ENCODE measurements at places on chromosomes 12 and 14. TPM values are rescaled to one million over a fixed set of nuclear protein-coding genes. Genes with fewer than 3 reads are reported as not detected.

- no peak for DNase-seq
Measured at GRCh38 chr14:85599939-85600338, 70.0 kb downstream of the FLRT2 start.

DNA sequence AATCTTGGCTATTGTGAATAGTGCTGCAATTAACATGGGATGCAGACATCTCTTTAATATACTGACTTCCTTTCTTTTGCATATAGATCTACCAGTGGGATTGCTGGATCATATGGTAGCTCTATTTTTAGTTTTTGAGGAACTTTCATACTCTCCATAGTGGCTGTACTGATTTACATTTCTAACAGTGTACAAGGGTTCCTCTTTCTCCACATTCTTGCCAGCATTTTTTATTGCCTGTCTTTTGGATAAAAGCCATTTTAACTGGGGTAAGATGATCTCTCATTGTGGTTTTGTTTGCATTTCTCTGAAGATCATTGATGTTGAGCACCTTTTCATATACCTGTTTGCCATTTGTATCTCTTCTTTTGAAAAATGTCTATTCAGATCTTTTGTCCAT is 8.4 kb downstream of the AMDHD1 start:
- DNase-seq = no peak

TRIM9 gene
- 5.4 TPM for total RNA-seq

EML5 gene
- total RNA-seq = 0.55 TPM

DNA sequence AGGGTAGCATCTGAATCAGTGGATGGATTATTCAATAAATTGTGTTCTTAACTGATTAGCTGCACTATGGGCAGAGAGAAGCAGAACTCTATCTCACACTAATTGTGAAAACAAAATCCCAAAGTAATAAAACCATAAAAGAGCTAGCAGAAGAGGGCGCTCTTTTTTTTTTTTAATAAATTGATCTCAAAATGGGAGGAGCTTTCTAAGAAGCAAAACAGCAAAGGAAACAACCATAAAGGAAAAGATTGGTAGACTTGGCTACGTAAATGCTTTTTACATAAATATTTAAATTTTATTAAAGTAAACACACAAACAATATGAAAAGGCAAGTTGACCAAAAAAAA is 1.5 kb upstream of the TM7SF3 start:
- DNase-seq = no peak

MRPS35 gene
- 44.3 TPM for total RNA-seq

LRRC74A gene
- not detected for total RNA-seq

DNA sequence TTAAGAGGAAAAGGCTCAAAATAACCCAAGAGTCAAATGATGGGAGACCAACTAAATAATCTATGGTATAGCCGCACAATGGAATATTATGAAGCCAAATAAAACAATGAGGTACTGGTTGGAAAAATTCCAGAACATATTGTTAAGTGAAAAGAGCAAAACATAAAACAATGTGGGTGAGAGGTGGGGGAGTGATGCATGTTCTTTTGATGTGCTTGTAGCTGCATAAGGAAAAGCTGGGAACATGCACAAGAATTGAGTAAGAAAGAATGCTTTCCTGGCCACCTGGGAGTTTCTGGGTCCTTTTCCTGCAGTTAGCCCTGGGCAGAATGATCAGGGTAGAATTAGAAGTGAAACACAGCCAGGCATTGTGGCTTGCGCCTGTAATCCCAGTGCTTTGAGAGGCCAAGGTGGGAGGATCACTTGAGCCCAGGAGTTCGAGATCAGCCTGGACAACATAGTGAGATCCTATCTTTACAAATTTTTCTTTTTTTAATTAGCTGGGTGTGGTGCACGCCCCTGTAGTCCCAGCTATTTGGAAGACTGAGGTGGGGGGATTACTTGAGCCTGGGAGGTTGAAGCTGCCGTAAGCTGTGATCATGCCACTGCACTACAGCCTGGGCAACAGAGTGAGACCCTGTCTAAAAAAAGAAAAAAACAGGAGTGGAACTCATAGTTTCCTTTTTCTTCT is 7.9 kb downstream of the ABCB9 start:
- DNase-seq = no peak

Data from H1 (cell line).